ENCODE measurements at places on chromosomes 13 and 19. TPM values are rescaled to one million over a fixed set of nuclear protein-coding genes. Genes with fewer than 3 reads are reported as not detected.

Gene OR7D2
- not detected for total RNA-seq

Gene RASAL3
- total RNA-seq = 2.1 TPM

Gene TNFSF11
- total RNA-seq = not detected

Gene RNF225
- total RNA-seq = not detected

Gene GARIN5A
- total RNA-seq = 9.3 TPM

Gene AMER2
- total RNA-seq = 144 TPM

Gene PSG4
- total RNA-seq = not detected

DNA sequence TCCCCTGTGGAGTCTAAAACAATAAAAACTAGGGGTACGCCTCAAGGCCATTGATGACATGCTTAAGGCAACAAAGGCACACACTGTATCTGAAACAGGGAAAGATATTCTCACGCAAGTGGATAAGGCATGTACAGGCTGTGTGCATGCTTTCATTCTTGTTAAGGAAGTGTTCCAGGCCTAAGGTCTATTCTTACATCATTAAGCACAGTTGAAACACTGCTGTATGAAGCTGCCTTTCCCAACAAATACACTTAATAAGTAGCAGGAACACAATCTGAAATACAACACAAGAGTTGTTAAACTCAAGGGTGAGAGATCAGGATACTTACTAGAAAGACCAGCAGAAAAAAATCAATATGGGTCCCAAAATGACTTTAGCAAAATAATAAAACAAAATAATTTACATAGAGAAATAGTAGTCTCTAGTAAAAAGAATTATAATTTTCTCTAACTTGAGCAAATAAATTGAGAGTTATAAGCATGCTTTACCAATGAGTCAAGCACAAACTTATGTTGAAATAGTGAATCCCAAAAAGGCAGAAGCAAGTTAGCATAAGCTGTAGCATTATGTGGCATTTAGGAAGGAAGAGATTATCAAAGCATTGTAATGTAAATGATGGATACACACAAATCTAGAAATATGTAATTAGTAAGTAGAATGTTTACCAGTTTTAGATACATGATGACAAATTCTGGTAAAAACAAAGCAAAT lies 796.9 kb downstream of the SLITRK1 start:
- DNase-seq = no peak

DNA sequence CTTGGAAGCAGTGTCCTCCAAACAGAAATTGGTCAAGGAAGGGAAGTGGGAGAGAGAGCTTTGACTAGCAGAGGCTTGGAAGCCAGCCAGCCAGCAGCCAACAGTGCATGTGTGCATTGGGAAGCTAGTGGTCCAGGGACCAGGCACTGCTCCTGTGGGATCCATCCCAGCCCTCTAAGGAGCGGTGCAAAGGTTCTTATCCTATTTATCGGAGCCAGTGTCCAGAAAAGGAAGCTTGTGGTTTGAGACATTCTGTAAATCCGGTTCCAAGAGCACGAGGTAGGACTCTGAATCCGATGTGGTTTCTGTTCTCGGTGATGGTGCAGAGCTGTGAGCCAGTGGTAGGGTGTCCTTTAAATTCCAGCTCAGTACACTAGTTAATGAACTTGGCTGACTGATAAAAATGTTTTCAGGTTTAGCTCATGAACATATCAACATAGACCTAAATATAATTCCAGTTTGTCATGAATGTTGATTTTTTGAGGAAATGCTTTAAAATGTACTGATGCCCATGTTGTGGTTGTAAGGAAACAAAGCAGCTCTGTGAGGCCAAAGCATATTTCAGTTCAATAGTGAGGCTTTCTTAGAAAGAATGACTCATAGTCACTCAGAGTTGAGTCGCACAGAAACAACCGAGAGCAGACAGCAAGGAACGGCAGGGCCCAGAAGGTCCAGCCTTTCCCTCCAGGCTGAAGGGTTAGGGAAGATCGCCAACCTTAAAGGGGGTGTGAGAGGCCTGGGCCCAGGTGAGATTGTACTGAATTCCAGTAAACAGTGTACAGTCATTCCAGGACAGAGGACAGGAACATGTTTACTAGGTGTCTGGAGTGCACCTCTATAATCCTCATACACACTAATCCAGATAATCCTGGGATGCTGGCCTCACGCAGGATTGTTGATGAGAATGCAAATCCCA lies 21.5 kb upstream of the GARRE1 start:
- no peak for DNase-seq

GRCh38 chr19:10270180-10270615 lies 722 bp upstream of the ICAM1 start:
- no peak for DNase-seq

DNA sequence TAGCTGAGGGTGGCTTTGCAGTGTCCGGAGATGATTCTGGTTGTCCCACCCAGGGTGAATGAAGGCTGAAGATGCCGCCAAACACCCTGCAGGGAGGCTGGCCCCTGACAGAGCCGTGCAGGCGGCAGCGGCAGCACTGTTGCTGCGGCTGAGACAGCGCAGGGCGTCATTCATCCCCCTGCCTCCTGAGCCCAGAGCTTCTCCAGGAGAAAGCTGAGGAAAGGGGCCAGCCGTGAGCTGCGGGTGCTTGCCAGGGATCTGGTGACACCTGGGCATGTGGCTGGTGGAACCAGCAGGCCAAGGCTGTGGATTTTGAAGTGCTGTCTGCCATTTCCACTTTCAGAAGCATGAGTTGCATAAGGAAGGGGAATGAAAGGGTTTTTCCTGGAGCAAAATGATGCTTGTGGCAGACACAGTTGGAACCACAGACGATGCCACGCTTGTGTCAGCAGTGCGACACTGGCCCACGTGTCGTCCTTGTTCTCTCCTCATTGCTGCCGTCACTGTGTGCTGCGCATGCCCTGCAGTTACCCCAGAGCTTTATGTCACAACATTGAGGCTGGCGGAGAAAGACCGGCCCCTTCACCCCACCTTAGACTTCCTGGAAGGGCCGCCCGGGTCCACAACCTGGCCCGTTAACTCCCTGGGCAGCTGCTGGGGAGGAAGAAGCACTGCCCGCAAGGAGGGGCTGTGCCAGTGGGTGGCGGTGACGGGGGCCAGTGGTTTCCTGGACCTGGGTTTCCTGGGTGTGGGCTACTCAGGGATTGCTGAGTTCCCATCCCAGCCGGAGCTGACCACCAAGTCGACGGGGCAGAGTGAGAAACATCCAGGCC lies 22.7 kb downstream of the TFDP1 start:
- DNase-seq = no peak

GRCh38 chr19:19115954-19116353 lies 22.3 kb downstream of the TMEM161A start:
- DNase-seq = no peak

DNA sequence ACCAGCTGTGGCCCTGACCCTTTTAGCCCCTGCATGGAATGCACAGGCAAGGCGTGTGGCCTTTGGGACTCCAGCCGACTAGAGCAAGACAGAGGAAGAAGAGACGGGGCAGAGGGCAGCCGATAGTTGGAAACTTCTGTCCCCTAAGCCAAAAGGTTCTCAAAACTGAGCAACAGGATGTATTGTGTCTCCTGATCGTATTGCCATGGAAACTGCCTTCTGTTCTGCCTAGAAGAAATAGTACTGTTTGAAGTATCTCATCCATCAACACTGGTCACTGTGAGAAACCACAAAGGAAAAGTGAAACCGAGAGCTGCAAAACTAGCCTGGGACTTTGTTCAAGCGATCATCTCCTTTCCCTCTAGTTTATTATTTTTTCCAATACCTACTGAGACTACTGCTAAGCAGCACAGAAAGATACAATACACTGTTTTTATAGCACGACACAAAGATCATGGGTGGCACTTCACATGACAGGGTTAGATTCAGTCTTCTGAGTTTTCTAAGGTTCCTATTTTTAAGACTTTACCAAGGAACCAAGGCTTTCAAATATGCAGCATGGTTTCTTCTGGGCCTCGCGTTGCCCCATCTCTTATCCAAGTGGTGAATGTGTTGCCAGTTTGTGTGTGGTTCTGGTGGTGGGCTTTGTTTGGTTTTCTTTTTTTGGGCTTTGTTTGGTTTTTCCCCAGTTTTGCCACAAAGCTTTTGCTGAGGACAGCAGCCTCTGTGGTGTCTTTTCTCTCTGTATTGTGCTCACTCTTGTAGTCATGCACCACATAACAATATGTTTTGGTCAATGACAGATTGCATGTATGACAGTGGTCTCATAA lies 49.3 kb upstream of the GPR183 start:
- no peak for DNase-seq

- DNase-seq = no peak
These were observed 76.5 kb upstream of the RNF113B start for GRCh38 chr13:98253526-98253925.

- no peak for DNase-seq
These were observed 185.3 kb downstream of the KCNRG start for GRCh38 chr13:50200569-50200968.

- DNase-seq = no peak
These were observed 2.1 kb downstream of the DAPK3 start for GRCh38 chr19:3968556-3969434.

DNA sequence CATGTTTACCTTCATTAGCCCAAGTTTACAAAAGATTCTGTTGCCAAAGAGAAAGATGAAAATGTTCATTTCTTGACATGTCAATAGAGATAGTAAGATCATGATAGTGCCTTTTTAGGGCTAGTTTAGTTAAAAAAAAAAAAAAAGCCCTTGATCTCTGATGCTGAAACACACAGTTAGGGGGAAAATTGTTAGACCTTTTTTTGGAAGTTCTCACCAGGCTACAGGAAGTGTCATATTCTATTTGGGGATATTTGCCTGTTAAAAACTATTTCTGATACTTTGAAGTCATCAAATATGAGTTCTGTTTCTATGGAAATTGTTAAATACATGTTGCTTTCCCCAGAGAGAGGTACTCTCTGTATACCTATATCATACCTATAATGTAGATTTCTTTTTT lies 21.6 kb downstream of the SLAIN1 start:
- no peak for DNase-seq

DNA sequence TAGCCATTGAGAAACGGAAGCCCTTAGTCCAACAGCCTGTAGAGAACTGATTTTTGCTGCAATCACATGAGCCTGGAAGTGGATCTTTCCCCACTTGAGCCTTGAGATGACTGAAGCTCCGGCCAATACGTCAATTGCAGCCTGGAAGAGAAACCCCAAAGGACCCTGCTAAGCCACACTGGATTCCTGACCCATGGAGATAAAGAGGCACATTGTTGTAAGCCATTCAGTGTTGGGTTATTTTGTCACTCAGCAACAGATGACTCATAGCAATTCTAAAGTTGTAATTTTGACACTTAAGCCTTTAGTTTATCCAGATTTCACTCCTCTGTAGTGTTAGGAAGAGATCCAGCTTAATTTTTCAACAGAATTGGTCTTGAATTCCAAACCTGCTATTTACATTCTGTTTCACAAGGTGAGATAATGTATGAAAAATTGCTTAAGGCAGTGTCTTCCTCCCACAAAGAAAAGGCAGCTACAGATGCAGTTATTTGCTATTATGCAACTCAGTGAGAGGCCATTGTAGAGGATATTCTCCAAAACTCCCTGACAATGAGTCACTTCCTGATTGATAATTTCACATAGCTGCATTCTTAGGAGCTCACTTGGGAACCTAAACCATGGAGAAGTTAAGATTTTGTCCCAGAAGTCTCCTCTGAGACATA lies 59.4 kb upstream of the TSHZ3 start:
- DNase-seq = no peak

All from dorsolateral prefrontal cortex (tissue), 122 donors.